ENCODE measurements at places on chromosomes 16 and 17.

DNA sequence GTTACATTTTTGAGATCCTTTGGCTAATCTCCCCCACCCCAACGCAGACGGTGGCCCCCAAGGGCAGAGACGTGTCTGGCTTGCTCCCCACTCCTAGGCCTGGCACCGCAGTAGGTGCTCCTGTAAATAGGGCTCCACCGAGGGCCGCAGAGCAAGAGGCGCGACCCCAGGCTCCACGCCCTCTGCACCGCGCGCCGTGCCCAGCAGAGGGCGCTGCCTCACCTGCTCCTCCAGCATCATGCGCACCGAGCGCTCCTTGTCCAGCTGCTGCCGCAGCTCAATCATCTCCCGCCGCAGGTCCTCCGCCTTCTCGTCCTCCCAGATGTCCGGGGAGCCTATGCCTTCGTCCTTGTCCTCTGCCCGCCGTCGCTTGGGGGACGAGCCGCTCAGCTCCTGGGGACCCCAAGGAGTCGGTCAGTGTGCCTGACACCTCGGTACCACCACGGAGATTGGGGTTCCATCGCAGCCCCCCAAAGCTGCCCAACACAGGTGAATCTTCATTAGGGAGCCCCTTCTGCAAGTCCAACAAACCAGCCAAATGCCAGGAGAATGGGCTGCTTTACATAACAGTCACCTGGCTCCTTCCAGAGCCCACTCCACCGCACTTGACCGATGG, 11.2 kb downstream of the TFAP4 start:
- DNase-seq: peak; percentile 57

DNA sequence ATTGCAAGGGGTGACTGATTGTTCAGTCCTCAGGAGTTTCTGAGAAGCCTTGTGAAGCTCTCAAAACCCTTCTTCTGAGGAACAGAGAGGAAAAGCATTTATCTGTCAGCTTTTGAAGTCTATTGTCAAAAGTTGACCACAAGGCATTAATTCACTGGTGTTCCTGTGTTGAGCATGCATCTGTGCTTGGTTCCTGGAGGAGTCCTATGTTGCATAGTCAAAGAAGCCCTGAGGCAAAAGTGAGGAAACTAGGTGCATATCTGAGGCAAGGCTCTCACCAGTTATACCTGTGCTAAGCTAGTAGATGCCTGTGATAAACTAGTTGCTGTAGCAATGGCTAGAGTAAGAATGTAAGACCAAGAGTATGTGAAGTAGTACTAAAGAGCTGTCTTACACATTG, 1.8 kb upstream of the HEATR6 start:
- no peak for DNase-seq

- DNase-seq: no peak
Observed at GRCh38 chr17:67183531-67183930, 61.5 kb downstream of the HELZ start.

DNA sequence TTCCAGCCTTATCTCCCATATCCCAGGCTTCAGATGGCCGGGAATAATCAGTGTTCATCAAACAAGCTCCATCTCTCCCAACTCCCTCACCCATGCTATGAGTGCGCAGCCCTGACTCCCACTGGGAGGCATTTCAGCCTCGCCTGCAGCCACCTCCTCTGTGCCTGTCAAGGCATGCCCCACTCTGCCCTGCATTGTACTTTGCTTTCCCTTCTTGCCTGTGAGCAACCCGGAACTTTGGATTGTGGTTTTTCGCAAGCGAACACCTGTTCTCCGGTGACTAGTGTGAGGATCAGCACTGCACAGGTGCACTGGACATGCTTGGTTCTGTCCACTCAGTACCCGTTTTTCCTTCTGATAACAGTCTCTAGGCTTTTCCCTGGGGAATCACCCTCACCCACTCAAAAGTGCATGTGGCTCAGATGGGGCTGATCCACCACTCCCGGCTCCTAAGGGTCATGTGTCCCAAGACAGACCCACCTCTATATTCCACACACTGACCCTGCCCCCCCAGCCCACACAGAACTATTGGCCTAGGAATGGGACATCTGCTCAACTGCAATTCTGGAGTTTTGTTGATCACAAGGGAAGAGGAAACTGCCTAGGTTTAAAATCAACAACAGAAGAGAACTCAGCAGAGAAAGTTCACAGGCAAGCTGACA, 9.1 kb downstream of the CHST6 start:
- DNase-seq: no peak

DNA sequence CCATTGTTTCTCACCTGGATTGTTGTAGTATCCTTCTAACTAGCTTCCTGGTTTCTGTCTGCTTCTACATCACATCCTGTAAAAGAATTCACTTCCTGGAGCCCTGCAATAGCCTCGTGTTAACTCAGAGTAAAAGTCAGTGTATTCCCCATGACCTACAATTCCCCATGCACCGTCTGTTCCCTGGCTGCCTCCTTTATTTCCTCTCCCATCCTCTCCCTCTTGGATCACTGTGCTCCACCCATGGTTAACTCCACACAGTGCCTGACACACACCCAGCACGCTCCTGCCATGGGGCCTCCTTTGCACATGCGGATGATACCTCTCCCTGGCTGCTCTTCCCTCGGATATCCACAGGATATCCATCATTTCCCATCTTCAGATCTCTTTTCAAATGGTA, 301.4 kb upstream of the IRX3 start:
- no peak for DNase-seq

- DNase-seq: no peak
Observed at GRCh38 chr16:6797223-6797622, 535.4 kb upstream of the RBFOX1 start.

- no peak for DNase-seq
Observed at GRCh38 chr17:56298846-56299245, 145.6 kb downstream of the ANKFN1 start.

- DNase-seq: peak; percentile 41
Observed at GRCh38 chr17:57861000-57861789, 11.4 kb upstream of the MRPS23 start.

- no peak for DNase-seq
Observed at GRCh38 chr17:41186872-41187271, 2.2 kb upstream of the KRTAP4-1 start.

DNA sequence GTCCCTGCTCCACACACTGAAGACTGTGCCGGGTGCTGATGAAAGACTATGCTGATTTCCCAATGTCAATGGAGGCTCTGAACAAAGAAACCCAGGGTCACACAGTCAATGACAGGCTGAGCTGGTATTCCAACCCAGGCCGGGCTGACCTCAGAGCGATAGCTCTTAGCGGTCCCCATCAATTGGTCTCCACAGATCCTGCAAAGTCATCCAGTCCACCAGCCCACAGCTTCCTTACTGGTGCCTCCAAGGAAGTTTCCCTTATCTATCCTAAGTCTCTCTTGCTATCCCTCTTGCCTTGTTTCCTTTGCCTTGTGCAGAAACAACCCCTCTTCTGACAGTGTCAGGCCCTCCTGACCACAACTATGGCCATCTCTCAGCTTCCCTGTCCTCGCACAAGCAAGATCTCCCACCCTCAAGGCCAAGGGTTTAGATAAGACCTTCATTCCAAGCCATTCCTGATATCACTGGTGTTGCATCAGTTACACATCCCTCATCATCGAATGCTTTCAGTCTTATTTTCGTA, 52.7 kb upstream of the KSR1 start:
- no peak for DNase-seq

GRCh38 chr16:28112908-28113307, 49.4 kb upstream of the GSG1L start:
- no peak for DNase-seq

DNA sequence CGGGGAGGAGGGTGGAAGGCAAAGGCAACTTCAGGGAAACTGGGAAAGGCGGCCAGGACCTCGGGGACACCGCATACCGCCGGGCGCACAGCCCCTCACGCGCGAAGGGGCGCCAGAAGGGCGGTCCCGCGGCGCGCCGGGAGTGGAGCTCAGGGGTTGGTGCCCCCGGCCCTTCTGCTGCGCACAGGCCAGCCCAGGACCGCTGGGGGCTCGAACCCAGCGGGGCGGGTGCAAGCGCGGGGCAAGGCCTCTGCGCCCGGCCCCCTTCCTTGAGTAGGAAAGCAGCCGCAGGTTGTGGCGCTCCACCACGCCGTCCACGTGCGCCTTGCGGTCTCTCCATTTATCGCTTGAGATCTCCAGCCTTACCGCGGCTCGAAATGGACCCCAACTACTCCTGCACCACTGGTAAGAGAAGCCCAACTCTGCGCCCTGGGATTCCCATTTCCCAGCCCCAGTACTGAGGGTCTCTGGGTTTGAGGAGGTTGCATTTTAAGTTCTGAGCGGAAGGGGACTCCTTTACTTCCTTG, 3.0 kb upstream of the MT1A start:
- peak; percentile 39 for DNase-seq

GRCh38 chr17:42562388-42563142, 617 bp downstream of the COASY start:
- peak; percentile 30 for DNase-seq

GRCh38 chr17:48799069-48799723, 17.8 kb downstream of the TTLL6 start:
- DNase-seq: no peak

DNA sequence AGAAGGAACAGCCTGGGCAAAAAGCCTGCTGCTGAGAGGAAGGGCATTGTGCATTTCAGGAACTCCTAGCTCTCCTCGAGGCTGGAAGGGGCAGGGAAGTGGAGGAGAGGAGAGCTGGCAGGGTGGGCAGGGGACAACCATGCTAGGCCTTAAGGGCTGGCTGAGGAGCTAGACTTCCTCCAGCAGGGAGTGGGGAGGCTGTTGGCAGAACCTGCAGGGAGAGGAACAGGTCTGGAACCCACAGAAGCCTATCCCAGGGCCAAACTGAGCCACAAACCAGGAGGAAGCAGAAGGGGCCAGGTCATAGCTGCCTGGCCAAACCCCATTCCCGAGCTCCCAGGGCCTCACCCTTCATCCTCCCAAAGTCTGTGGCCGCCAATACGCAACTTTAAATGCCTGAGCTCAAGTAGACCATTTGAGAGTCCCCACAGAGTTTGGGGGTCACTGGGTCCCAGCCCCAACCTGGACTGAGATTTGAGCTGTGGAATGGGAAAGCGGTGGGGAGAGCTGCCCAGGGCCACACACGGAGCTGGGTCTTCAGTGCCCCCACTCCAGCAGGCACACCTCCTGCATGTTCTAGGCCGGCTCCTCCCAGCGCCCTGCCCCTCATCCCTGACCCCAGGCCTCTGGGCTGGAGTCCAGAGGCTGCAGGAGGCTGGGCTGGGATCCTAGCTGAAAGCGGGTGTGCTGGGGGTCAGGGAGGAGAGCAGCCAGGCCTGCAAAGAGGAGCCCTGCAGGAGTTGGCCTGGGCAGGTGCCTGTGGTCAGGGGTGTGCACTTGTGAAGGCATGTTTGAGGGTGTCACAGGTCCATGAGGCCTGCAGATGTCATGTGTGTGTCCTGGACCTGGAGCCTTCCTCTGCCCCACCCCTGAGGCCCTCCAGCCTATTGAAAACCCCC, 4.5 kb downstream of the CDH5 start:
- no peak for DNase-seq

DNA sequence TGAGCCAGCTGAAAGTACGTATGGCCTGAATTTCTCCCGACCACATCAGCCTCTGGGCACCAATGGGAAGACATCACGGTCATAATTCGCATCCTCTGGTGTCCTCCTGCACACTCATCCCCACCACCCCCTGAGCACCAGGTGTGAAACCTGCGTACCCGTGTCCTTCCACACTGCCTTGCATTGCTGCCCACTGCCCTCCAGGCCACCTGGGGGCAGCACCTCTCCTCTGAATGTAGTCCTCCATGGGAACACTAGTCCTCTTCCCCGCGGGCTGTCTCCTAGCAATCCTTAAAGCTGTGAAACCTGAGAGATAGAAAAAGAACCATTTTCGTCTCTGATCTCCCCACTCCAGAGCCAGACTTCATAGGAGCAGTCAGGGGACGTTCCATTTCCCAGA, 125.5 kb downstream of the ZNF18 start:
- no peak for DNase-seq

DNA sequence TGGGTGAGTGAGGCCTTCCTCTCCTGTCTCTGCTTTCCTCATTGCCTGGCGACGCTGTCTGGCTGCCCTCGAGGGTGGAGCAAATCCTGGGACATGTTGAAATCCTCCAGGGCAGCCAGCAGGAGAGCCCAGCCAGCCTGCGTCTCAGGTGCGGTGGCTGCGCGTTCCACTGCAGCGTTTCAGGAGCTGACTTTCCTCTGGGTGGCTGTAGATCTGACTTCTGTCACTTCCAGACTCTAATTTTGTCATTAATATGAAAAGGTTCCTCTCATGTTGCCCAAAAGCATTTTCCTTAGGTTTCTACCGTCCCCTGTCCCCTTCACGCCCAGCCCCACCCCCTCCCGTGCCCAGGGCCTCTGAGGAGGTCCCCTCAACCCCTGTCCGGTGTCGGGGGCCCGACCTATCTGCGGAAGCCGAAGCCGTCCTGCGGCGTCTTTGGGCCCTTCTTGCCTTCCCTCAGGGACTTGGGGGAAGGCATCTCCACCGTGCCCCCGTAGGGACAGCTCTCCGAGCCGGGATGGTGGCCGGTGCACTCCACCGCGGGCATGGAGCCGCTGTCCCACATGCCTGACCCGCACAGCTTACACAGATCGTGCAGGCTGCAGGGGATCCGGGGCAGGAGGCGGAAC, 95.1 kb downstream of the TBC1D16 start:
- DNase-seq: no peak

- DNase-seq: no peak
Observed at GRCh38 chr16:56424404-56424764, 961 bp downstream of the AMFR start.

DNA sequence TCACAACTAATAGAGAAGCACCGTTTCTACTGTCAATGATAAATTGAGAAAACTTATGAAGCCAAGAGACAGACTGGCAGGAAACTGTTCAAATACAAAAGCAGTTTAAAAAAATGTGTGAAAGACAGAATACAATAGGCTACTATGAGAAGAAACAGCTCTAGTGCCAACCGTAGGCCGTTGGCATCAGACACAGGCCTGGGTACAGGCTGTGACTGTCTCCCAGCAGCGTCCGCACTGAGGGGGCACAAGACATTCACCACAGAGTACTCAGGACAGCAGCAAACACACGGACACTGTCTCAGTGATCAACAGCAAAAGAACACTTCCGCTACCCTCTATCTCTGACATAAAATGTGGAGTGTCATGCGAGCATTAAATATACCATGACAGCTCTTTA, 7.8 kb upstream of the C1QBP start:
- no peak for DNase-seq

DNA sequence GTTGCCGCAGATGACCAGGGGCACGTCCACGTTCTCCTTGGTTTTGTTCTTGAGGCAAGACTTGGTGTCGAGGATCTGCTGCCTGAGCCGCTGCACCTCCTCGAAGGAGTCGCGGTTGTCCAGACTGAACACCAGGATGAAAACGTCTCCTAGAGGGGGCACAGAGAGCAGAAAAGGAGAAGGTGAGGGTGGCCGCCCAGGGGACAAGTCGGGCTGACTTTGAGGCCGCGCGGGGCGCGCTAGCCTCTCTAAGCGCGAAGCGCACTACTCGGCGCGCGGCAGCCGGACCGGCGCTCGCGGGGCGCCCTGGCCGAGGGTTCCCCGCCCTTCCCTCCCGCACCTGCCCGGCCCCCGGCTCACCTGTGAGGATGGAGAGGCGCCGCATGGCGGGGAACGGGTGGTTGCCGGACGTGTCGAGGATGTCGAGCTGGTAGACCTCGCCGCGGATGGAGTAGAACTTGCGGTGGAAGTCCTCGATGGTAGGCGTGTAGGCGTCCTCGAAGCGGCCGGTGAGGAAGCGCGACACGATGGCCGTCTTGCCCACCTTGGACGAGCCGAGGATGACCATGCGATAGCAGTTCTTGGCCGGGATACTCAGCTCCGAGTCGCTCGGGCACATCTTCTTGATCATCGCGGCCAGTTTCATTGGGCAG, 533 bp downstream of the RASD1 start:
- peak; percentile 54 for DNase-seq

All from activated CD8-positive, alpha-beta T cell treated with anti-CD3 and anti-CD28 coated beads for 36 hours (primary cell).